ENCODE measurements at places on chromosomes 3 and 15.

DNA sequence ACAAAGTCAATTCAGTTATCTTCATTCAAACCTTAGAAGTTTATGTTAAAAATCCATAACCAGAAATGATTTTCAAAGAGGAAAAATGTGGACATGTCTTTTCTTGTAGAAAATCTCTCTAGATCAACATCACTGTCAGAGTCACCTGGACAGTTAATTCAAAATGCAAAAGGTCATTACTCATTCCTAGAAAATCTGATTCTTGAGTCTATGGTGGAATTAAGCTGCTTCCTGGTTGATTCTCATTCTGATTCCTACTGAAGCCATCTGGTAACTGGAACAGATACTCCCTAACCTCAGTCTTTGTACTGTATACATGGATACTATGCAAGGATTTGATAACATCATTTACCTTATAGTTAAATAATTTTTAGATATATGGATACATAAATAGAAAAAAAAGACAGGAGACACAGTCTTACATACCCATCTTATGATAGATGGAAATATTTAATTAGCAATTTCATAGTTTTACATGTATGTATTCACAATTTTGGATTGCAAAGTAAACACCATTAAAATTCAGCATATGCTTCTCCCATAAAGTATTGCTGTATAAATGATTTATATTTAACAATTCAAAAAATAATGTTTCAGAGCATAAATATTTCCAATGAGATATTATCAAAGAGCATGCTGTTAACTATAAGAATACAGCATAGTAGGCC lies 693.2 kb upstream of the CCDC54 start:
- DNase-seq, result no peak

DNA sequence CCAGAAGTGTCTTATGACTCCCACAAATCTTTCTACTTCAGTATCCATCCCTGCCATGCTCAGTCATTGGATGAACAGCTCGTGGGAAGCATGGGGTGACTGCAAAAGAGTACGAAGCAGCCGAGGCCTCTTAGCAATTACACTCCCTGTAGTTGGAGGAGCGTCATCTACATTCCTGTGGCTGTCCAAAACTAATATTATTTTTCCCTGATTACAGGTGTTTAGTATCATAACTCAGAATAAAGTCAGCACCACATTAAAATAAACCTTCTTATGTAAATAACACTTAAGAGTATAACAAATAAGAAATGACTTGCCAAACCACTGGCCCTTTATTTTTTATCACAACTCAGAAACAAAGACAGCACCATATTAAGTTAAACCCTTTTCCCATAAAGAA lies 141.5 kb downstream of the PLOD2 start:
- no peak for DNase-seq

DNA sequence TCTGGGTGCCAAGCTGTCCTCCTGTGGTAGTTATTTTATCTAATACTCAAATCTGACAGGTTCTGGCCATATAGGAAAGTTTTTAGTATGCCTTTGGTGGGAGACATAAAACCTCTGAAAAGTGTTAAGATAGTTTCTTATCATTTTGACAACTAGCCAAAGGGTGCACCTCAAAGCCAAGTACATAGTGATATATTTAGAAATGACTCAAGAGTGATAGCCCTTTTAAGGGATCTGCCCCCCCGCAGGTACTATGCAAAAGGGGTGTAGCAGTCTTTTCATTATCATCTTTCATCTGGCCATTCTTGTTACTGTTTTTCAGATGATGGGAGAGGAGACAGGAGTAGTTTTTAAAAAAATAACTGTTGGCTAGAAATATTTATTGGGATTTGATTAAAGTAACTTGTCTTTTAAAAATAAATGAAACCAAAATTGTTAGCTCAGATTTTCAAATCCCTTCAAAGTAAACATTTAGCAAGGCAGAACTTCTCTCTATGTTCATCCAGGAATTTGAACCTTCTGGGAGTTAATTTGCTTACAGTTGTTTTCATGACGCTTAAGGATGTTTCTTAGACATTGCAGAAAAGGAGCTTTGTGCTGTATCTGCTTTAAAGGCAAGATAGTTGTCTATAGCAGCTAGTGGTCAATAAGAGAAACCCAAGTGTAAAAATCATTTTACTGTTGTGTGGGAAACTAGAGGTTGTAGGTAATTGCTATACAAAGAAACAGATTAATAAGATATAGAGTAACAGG lies 5.1 kb downstream of the PHLDB2 start:
- no peak for DNase-seq

DNA sequence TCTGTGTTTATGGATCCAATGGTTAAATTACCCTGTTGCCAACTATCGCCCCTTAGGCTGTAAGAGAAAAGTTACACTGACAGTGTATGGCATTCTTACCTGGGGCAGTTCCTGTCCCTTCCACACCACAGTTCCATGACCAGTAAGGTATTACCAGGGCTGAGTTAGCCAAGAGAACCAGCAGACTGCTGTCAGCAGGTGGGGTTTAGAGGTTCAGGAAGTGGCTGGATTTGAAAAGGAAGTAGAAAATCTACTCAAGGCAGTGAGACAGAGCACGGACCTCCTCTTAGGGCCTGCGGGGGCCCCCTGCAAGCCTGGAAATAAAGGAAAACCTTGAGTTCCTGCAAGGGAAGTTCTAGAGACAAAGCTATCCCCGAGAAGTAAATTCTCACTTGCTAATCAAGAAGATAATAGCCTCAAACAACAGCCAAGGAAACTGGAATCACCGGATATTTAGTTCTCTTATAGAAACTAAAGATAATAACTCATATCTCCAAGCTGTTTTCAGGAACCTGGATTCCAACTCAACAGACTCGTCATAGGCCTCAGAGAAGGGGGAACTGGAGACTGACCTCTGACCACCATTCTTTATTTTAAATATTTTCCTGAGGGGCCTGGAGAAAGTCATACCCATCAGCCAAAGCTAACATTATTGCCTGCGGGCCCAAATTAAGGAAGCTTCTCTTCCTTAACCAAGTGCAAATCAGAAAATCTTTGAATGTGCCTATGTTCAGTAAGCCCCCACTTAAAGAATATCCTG lies 161.7 kb downstream of the ANXA2 start:
- no peak for DNase-seq

GRCh38 chr3:56917361-56918110 lies 115.8 kb upstream of the ARHGEF3 start:
- DNase-seq, result no peak

DNA sequence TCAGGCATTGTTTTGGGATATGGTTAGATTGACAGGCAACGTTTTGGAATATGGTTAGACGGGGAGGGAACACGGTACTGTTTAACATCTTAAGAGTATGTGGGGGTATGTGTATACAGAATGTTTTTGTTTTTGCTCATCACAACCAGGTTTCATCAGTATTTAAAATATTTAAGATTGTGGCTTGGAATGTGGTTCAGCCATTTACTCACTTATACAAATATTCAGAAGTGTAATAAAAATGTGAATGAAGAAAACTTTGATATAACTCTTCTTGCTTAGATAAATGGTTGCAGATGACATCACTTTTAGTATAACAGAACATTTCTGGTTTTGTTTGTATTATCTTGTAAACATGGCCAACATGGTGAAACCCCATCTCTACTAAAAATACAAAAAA lies 3.9 kb upstream of the PAK2 start:
- DNase-seq, result no peak

DNA sequence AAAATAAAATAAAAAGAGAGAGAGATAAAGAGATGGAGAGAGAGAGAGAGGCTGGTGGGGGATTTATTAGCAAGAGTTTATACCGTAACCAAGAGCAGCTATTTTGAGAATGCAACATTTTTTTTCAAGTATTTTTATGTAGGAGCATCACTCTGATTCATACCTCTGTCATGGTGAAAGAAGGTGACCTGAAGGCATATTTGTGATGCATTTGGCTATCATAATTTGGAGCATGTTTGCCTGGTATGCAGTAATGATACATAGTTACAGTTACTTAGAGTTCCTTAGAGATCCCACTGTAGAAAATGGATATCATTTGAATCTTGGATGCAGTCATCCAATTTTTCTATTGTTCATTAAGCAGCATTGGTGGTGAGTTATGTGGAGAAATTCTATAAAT lies 1472.4 kb downstream of the SI start:
- no peak for DNase-seq

- no peak for DNase-seq
These were observed 6.4 kb upstream of the MANF start for GRCh38 chr3:51378726-51379125.

GRCh38 chr3:105982207-105982606 lies 113.4 kb upstream of the CBLB start:
- DNase-seq, result no peak

- DNase-seq, result no peak
These were observed 1.6 kb downstream of the LINGO1 start for GRCh38 chr15:77630956-77631744.

DNA sequence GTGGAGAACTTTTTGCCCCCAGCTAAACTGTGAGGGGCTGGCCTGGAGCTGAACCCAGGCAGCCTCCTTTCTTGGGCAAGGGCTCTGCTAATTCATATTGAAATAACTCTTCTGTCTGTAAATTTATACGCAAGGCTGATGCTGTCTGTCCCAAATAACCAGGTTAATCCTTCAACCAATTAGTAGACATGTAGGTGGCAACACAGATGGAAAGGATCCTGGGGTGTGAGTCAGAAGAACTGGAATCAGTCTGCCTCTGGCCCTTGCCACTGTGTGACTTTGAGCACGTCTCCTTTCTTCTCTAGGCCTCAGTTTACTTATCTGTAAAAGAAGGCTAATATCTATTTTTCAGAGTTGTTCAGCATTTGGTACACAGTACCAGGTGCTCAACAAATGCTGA lies 48.3 kb upstream of the IREB2 start:
- no peak for DNase-seq

GRCh38 chr3:12833222-12834161 lies 7.9 kb downstream of the RPL32 start:
- DNase-seq, result no peak

DNA sequence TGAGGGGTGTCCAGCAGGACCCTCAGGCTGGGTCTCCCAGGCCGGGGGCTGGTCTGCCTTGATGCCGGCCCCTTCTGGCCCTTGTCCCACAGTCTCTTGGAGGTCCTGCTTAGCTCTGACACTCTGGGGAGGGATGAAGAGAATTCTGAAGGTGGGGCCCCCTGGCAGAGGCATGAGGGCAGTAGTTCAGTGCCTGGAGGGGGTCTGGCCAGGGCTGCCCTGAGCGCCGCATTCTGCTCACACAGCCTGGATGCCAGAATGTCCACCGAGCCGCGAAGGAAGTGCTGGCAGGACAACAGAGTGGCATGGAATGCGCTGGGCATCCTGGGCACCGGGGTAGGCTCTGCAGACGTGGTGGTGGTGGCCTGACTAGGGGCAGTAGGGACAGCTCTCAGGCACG lies 55.5 kb downstream of the SMAD6 start:
- no peak for DNase-seq

DNA sequence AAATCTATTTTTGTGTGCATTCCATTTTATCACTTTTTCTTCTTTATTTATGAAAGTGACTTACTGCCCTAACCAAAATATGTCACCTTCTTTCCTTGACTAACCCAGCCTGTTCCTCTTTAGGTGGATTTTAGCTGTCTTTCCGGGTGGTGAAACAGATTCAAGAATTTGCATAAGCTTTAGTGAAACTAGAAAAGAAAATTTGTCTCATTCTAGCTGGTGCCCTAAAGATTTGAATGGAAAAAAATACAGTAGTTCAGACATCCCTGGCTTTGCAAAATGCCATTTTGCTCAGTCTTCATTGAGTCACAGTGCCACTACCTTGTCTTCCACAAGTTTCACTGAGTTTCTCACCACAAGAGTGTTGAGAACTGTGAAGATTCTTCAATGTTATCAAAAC lies 28.2 kb upstream of the CCDC50 start:
- no peak for DNase-seq

GRCh38 chr15:27635916-27636315 lies 463.2 kb downstream of the OCA2 start:
- no peak for DNase-seq

GRCh38 chr15:80744826-80745225 lies 34.3 kb upstream of the CEMIP start:
- no peak for DNase-seq

GRCh38 chr15:98292442-98293240 lies 332.1 kb downstream of the ARRDC4 start:
- peak; percentile 23 for DNase-seq

GRCh38 chr3:113285226-113285625 lies 73.9 kb downstream of the BOC start:
- DNase-seq, result no peak

DNA sequence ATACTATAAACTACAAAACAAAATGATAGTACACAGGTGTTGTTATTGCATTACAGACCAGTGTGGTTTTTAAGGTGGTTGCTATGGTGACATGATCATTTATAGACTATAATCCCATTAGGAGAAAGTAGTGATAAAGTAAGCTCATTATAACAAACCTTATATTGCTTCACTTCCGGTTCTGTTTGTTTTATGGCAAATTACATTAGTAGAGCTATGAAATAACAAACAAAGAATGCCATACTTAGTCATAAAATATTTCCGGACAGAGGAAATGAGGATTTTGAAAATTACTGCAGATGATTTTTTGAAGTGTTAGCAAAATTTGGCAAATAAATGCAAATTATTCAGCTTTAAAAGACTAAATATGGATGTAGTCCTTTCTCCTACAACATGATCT lies 640.4 kb upstream of the ARPP21 start:
- DNase-seq, result no peak

DNA sequence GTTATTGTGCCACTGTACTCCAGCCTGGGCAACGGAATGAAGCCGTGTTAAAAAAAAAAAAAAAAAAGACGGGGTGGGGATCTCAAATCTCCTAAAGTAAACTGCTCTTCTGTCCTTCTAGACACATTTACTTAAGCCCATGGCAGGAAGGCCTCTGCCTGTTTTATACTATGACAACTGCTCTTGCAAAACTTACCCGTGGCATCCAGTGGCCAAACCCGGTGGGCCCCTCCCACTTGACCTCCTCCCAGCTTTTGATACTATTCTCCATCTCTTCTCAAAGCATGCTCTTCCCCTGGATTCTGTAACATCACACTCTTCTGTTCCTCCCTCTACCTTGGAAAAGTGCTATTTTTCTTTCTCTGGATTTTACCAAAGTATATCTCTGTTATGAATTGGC lies 112.2 kb downstream of the RFTN1 start:
- DNase-seq, result no peak

GRCh38 chr3:39106851-39107387 lies 508 bp downstream of the GORASP1 start:
- peak; percentile 38 for DNase-seq

- DNase-seq, result no peak
These were observed 11.2 kb upstream of the CXCR6 start for GRCh38 chr3:45932112-45932511.

GRCh38 chr3:11706604-11707003 lies 62.9 kb upstream of the VGLL4 start:
- no peak for DNase-seq

GRCh38 chr3:4986175-4986781 lies 7.0 kb downstream of the BHLHE40 start:
- DNase-seq, result no peak

GRCh38 chr3:189702066-189702646 lies 71.0 kb downstream of the TP63 start:
- DNase-seq, result no peak

- DNase-seq, result no peak
These were observed 197.0 kb downstream of the THSD4 start for GRCh38 chr15:71312194-71312708.

- no peak for DNase-seq
These were observed 489.6 kb upstream of the RASGRP1 start for GRCh38 chr15:39054128-39054732.

Measured in stimulated activated CD4-positive, alpha-beta T cell treated with anti-CD3 and anti-CD28 coated beads, Interleukin-2, amount 100 ng/mL, for 24 hours (primary cell).